ENCODE measurements at places on chromosomes 11 and 22.

GRCh38 chr11:47714554-47715081, 551 bp downstream of the AGBL2 start:
- DNase-seq, result no peak

DNA sequence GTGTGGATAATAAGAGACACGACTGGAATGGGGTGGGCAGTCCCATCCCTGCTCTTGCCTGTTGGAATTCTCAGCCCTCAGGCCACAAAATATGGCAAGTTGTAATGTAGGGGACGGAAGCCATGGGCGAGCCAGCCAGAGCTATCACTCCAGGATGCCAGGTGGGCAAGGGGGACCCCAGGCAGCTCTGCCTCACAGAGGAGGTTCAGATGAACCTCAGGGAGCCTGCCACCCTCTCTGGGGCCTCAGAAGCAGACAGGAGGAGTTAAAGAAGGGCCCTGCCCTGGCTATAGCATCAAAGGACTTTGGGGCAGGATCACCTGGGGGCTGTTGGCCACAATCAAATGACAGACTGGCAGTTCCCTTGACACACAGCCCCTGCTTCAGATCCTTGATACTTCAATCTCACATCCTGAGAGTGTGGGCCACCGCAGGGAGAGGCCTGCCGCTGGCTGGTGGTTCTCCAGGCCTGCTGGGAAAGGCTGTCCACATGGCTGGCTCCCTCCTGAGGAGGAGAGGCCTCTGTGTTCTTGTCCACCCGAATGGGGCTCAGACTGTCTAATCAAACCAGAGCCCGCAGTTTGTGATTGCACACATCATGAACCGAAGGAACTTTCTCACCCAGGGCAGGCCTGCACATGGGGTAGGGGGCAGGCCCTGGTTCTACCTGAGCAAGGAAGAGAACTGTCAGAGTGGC, 31.4 kb downstream of the IGLL1 start:
- DNase-seq, result no peak

GRCh38 chr22:41813726-41814410, 13.4 kb downstream of the CCDC134 start:
- no peak for DNase-seq

- no peak for DNase-seq
Observed at GRCh38 chr11:94785509-94785908, 17.4 kb downstream of the AMOTL1 start.

DNA sequence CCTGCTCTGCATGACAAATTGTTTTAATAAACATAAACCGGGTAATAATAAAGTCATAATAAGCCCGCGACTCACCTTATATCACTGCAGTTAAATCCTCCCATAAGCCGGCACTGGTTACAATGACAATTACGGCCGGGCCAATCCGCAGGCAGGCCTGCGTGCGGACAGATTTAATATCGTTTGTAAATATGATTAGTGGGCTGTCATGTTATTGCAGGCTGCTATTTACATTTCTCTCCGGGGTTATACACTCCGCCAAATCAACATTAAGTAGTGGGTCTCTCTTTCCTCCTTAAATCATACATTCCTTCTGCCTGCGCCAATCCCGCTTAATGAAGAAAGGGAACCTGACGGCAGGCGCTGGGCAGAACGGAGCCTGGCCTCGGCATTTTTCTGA, 51.8 kb upstream of the LMO1 start:
- DNase-seq, result no peak

DNA sequence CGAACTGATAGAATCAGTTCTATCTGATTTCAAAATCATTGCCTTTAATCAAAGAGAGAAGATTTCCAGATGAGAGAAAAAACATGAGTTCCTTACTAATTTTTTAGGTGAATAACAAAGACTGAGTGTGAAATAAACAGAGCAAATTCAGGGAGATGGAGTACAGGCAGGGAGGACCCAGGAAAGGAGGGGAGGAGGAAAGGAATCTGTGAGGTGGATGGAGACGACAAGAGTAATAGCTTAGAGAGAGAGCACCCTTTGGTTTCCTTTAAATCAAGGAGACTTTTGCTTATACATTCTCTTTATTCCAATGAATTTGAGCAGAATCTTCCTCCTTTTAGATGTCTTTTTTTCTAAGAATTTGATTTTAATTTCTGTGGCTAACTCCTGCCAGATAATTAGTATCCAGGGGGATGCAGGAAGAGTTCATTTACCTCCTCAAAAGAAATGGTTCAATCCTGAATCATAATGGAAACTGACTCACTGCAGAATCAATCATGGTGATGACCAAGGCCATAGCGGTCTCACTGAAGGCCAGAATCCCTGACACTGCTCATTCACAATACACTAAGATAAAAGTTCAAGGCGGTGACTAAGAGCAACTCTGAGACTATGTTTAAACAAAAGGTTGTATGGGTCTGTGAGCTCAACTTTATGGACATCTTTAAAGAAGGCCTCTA, 234.0 kb upstream of the ZC3H12C start:
- DNase-seq, result no peak

DNA sequence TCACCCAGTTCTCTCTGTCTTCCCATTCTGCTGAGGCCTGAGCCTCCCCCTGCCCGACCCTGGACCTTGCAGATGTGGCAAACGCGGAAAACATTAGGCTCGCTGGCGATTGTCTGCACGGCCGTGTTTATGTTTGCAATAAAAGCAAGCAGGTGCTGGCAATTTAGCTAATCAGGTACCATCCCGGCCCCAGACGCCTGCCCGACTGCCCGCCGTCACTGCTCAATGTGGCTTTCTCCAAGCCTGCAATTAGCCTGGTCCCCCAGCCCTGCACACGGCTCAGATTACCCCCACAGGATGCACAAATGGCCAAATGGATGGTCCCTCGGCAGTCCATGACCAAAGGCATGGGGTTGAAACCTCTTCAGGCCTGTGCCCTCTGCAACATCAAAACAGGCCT, 259.7 kb downstream of the MN1 start:
- DNase-seq, result no peak

GRCh38 chr11:131064373-131064991, 148.2 kb upstream of the SNX19 start:
- DNase-seq, result no peak

DNA sequence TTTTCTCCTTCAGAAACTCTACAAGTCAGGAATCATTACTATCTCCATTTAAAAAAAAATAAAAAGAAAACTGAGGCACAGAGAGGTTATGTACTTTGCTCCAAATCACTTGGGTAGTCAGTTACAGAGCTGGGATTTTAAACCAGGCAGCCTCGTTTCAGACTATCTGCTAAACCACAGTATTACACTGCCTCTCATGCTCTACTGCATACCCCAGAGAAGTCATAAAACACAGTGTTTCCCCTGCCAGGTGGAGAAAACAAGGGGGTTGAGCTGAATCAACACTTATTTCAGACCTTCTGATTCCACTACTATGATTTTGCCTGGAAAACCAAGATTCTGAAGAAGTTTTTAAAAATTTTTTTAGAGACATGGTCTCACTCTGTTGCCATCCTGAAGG, 132.9 kb upstream of the POU2AF2 start:
- DNase-seq, result no peak

Data from activated CD4-positive, CD25-positive, alpha-beta regulatory T cell (primary cell).